BE2C (cell line): ENCODE measurements at places on chromosomes 7 and 10.

GRCh38 chr10:6756716-6757115, 176.6 kb upstream of the PRKCQ start:
- DNase-seq, result no peak

DNA sequence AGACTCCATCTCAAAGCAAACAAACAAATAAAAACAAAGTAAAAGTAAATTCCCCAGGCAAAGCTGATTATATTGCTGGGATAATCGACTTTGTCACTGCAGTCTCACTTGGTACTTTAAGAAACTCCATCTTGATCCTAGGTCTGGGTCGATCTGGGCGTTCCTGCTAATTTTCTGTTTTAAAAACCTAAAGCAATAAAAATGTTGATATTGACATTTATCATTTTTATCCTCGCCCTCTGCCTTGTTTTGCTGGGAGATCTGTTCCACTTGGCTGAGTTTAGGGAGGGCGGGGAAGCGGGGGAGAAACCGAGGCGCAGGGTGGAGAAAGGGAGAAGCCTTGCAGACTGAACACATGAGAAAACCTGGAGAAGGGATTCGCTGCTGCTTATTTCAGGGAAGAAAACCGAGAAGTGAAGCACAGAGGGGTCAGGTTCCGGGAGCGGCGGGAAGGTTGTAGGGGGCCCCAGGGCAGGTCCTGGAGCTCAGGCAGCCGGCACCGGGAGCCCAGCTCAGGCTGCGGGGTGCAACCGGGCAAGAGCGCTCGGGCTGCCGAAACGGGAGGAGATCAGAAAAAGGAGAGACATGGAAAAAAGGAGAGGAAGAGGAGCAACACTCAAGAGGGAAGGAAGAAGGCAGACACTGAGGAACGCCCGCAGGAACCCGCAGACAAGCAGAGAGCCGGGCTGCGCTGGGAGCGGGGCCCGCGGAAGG, 27.3 kb upstream of the KMT2C start:
- no peak for DNase-seq

DNA sequence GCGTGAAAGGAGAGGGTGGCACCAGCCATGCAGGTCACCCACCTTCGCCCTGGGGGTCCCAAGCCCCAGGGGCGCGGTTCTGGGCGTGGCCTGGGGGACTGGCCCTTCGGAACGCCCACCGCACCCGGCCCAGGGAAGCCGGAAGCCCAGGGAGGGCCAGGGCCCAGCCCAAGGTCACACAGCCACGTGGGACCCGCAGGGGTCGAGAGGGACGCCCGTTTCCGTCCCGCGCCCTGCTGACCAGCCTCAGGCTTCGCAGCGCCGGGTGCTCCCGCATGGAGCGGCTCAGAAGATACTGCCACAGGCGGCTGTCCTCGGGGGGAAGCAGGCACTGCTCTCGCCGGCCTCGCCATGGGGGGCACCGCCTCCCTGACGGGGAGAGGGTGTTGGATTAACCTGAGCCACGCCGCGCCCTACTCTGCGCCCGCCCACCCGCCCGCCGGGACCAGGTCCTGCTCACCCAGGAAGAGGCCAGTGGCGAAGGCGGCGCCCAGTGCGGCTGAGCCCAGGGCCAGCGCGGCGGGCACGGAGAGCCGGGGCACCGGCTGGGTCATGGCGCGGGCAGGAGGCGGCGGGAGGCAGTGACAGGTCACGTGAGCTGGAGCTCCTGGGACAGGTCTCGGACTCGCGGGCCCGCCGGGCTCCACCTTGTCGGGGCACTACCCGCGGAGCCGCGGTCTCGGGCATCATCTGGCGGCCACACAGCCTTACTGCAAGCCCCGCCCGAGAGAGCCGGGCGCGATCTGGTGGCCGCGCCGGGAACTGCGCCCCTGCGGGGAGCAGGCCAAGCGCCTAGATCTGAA, at the start of gene COMTD1:
COMTD1 (minus strand) TSS at position 583 of the 803 bp plus-strand sequence; CDS start at position 554, 29 bp downstream.
- DNase-seq, result peak; percentile 95

DNA sequence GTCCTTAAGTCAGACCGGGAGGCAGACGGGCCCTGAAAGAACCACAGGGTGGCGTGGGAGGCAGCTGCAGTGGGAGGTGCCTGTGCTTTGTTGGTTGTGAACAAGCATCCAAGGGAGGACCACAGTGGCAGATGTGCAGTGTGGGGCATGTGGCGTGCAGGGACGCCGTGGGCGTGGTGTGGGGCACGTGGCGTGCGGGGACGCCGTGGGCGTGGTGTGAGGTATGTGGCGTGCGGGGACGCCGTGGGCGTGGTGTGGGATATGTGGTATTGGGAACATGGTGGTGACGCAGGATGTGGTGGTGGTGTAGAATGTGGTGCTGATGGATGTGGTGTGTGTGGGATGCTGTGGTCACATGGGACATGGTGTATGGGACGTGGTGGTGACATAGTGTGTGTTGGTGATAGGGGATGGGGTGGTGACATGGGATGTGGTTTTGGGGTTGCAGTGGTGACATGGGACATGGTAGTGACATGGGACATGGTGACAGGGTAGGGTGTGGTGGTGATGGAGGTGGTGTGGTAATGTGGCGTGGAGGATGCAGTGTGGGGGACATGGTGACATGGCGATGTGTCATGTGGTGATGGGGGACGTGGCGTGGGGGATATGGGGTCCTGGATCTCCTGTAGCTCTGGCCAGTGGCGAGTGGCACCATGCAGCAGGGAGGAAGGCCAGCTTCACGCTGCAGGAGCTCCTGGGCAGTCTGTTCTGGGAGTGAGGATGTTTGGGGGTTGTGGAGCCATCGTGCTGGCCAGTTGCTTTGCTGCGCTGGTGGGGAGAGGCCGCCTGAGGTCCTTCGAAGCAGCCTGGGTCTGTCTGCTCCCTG, 78.8 kb downstream of the INPP5A start:
- no peak for DNase-seq

DNA sequence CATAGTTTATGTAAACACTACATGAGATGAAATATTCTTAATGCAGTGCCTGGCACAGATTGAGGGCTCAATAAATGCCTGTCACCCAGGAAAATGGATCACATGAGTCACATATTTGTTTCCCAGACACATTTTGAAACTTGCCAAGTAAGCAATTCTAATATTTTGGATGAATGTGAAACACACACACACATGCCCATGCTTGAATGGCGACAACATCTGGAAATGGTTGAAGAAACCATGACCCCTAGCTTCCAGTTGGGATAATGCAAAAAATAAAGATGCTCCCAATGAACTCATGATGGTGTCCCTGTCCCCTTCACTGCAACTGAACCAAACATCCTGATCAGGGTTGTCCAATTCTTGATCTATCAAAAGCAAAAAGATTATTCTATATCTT, 797.3 kb downstream of the XPNPEP1 start:
- DNase-seq, result no peak

DNA sequence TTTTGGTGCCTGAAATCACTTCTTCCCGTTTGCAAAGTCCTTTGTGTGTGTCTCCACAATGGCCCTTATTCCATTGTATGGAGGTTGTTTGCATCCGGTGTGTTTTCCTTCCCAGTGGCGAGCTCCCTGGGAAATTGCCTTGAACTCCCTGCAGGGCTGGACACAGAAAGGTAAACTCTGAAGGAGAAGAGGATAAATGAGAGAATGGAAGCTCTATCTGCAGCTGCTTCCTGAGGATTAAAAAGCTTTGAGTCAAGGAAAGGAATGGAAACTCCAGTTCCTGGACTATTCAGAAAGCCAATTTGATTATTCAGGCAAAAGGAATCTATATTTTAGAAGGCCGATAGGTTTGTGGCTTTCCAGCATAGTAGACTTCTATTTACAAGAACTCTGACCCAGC, 4.4 kb upstream of the GRK5 start:
- DNase-seq, result no peak

DNA sequence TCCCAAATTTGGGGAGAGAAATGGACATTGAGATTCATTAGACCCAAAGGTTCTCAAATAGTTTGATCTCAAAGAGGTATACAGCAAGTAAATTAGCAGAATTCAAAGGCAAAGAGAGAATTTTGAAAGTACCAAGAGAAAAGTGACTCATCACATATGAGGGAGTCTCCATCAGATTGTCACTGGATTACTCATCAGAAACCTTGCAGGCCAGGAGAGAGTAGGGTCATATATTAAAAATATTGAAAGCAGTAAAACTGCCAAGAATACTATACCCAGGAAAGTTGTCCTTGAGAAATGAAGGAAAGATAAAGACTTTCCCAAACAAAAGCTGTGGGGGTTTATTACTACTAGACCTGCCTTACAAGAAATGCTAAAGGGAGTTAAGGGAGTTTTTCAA, 140.6 kb downstream of the TMEM168 start:
- no peak for DNase-seq

GRCh38 chr7:18666107-18666728, 170.7 kb downstream of the HDAC9 start:
- DNase-seq, result peak; percentile 85

DNA sequence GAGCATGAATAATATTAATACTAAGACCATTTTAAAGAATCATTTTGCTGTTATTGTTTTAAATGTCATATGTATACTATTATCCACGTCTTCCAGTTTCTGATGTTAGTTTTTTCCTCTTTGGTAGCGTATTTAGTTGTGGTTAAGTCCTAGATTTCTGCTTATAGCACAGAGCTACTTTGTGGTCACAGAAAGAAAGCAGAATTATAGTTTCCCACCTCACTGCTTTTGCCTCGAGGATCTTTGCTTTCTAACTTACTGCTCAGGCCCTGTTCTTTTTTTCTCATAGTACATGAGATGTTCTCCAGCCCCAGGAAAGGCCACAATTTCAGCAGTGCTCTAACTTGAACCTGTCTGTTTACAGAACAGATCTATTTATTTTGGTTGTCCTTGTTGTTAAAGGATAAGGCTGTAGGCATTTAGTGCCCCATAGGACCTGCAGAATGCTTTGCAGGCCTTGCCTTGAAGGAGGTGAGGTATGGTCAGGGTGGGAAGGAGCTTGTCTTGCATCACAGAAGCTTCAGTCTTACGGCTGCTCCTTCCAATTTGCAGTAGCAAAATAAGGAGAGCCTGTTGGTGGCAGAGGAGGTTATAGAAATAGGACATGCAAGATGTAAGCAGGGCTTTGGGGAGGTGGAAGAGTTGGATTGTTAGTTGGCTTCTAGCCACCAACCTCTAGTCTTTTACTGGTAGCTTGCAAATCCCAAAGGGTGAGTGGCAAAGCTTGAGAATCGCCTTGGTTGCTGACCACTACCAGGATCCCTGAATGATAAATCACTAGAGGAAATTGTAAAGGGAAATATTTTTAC, 129.1 kb downstream of the LRRC4 start:
- DNase-seq, result no peak

- no peak for DNase-seq
Observed at GRCh38 chr10:33838731-33839130, 504.3 kb upstream of the NRP1 start.

- no peak for DNase-seq
Observed at GRCh38 chr10:6885284-6885683, 305.2 kb upstream of the PRKCQ start.

DNA sequence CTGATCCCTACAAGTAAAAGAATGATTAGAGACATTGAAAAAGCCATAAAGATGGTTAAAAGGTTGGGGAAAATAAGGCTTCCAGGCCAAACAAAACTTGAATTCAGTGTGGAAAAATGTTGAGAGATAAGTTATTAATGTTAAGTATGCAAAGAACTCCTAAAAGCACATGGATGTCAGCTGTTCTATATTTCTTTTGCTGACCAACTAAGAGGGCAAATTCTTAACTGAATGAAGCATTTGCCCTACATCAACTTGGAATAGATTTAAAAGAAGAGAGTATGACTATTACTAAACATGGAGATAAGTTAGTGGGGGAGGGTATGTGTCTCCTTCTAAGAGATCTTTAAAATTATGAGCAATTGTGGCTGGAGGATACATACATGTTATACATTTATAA, 124.8 kb downstream of the KIAA1217 start:
- no peak for DNase-seq

- no peak for DNase-seq
Observed at GRCh38 chr10:126434235-126434634, 46.0 kb upstream of the ADAM12 start.

GRCh38 chr10:27366769-27367168, 126.2 kb upstream of the ACBD5 start:
- no peak for DNase-seq

- DNase-seq, result no peak
Observed at GRCh38 chr10:79490400-79491142, 21.8 kb upstream of the EIF5AL1 start.

DNA sequence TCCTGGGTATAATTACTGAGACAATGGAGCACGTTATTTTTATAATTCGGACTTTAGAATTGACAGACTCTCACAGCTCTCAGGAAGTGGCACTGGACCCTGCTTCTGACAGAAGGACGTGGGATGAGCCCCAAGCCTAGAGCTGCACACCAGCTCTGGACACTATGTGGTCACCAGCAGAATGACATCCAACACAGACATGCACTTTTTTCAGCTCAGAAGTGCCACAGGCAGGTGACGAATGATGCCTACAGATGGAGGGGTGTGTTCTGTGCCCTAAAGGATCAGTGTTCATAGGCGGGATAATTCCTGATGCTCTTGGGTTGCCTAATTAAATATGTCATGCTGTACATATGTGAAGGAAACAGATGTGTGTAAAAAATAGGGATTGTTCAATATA, 87.9 kb downstream of the VIPR2 start:
- no peak for DNase-seq

GRCh38 chr7:128989961-128990360, 52.2 kb downstream of the IRF5 start:
- DNase-seq, result no peak

DNA sequence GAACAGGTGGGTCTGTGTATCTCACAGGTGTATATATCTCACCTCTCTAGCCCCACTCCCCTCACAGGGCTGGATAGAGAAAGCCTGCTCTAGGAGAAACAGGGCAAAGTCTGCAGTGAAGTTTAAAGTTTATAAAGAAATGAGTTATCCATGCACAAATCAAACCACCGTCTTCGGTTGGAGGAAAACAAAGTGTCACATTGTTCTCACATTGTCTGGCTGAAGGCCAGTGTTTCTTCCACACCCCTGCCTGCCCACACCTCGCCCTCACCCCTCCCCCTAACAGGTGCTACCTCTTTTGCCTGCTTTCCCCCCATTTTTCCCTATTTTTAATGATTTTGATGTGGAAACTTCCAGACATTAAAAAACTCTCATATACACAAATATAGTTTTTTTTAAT, 25.8 kb downstream of the AQP1 start:
- no peak for DNase-seq

DNA sequence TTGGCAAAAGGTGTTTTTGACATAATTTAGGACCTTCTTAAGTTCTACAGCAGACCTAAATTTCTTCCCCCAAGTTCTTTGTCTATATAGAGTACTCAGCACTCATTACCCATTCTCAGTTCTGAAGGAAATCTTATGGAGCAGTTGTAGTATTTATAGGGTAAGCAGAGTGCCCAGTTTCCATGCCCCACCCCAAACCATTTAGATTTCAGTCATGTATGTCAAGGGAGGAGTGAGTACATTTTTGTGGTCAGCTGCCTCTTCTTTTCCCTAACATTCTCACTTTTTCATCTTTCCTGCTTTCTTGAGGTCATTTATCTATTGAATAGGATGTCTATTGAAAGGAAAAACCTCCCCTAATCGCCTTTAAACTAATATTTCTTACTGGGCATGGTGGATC, 83.3 kb downstream of the KAT6B start:
- no peak for DNase-seq

GRCh38 chr10:123157210-123157609, 3.0 kb downstream of the BUB3 start:
- DNase-seq, result no peak
